ENCODE measurements at places on chromosomes 16 and 17. TPM values are rescaled to one million over a fixed set of nuclear protein-coding genes. Genes with fewer than 3 reads are reported as not detected.
A peak's percentile ranks its signal among the peaks of the same experiment; 100 is the strongest.

GRCh38 chr16:59973966-59974365 is 1239.8 kb upstream of the GOT2 start:
- DNase-seq = no peak
- no peak overlapping the region for H3K4me3 ChIP-seq
- no peaks in the 10 kb centered on the region for H3K4me1 ChIP-seq
- H3K36me3 ChIP-seq = no peaks in the 10 kb centered on the region

GRCh38 chr16:50643192-50643591 is 37.9 kb downstream of the SNX20 start:
- peaks cover 15% of the 10 kb centered on the region for H3K4me1 ChIP-seq
- no peak overlapping the region for H3K27ac ChIP-seq
- DNase-seq = no peak
- H3K27me3 ChIP-seq = no peaks in the 10 kb centered on the region
- no peak overlapping the region for H3K4me3 ChIP-seq

DNA sequence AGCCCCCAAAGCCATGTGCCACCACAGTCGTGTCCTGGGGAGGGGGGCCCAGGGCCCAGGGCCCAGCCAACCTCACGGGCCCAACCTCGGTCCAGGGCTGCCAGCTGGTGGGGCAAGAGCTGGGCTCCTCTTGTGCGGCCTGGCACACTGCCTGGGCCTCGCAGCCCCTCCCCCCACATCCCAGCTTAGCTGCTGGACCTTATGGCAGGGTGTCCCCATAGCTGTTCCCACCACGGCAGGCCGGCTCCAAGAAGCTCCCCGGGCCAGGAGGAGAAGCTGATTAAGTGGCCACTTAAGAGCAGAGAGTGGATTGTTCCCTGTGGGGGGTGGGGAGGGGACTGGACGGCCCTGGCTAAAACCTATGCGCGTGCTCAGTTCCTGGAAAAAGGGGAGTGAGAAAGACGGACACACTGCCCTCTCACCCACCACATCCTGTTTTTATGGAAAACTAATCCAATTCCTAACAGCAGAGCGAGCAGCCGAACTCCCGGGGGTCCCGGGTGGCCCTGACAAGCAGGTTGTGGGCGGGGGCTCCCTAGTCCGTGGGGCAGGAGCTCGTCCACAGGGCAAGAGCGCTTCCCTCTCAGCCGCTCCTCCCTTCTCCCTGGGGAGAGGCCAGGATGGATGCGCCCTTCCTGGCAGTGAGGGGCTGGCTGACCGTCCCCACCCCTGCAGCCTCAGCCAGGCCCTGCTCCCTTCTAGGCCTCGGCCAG is 16.8 kb downstream of the PIEZO1 start:
- H3K27ac ChIP-seq = no peak overlapping the region
- H3K36me3 ChIP-seq = peaks cover 4% of the 10 kb centered on the region
- no peak overlapping the region for H3K4me3 ChIP-seq
- peaks cover 50% of the 10 kb centered on the region for H3K4me1 ChIP-seq

The OTOA gene
- total RNA-seq = 0.11 TPM

GRCh38 chr17:19365499-19365817 is 2.9 kb upstream of the B9D1 start:
- H3K27me3 ChIP-seq = no peaks in the 10 kb centered on the region
- no peaks in the 10 kb centered on the region for H3K36me3 ChIP-seq
- DNase-seq = no peak

DNA sequence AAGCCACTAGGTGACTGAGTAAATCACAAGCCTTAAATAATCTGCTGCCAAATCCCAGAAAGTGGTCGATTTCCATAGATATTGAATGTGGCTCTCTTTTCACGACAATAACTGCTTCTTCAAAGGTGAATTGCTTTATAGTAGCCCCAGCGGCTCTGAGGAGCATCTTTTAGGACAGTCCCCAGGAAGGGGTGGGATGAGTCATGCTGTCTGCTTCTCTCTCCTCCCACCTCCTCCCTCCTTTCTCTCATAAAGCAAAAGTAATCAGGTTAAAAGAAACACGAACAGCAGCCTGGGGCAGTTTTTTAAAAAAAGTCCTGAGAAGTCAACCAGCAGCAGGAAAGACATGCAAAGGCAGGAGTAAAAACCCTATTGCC is 1.8 kb downstream of the KIAA0513 start:
- no peak for DNase-seq
- no peak overlapping the region for H3K27ac ChIP-seq
- no peaks in the 10 kb centered on the region for H3K36me3 ChIP-seq
- peaks cover 31% of the 10 kb centered on the region for H3K4me1 ChIP-seq

DNA sequence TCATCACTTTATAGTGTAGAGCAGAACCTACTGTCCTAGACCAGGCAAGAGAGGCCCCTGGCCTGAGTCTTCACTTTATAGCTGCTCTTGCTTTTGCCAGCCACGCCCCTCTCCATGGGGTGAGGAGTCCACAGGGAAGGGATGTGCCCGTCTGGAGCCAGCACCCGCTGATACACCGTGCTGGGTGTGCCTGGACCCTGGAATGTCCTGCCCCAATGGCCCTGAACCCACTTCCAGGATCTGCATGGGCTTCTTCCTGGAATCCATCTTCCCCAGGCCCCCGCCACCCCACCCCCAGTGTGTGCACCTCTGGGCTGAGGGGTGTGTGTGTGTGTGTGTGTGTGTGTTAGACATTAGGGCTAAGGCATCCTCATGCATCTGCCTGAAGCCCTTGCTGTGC is 44.9 kb downstream of the MEOX1 start:
- no peak overlapping the region for H3K27ac ChIP-seq
- no peak overlapping the region for H3K4me3 ChIP-seq
- H3K36me3 ChIP-seq = no peaks in the 10 kb centered on the region
- DNase-seq = no peak
- no peaks in the 10 kb centered on the region for H3K27me3 ChIP-seq
- H3K4me1 ChIP-seq = peaks cover 44% of the 10 kb centered on the region

The OSGIN1 gene
- total RNA-seq = 18.1 TPM

GRCh38 chr17:41542357-41542756 is 14.2 kb upstream of the KRT19 start:
- 0 out of 3 replicates have a peak, but pooled peaks cover 10% of the 10 kb centered on the region for H3K27me3 ChIP-seq
- H3K4me1 ChIP-seq = peaks cover 58% of the 10 kb centered on the region
- no peak overlapping the region for H3K4me3 ChIP-seq
- no peak overlapping the region for H3K27ac ChIP-seq
- no peaks in the 10 kb centered on the region for H3K36me3 ChIP-seq
- DNase-seq = no peak

GRCh38 chr17:2222901-2223616 is 80.5 kb downstream of the SMG6 start:
- H3K27ac ChIP-seq = no peak overlapping the region
- no peak for DNase-seq
- no peak overlapping the region for H3K4me3 ChIP-seq
- peaks cover 3% of the 10 kb centered on the region for H3K36me3 ChIP-seq

- no peak for DNase-seq
- H3K4me3 ChIP-seq = no peak overlapping the region
- H3K27me3 ChIP-seq = no peaks in the 10 kb centered on the region
- H3K27ac ChIP-seq = no peak overlapping the region
- no peaks in the 10 kb centered on the region for H3K36me3 ChIP-seq
- H3K4me1 ChIP-seq = peaks cover 54% of the 10 kb centered on the region
Measured at GRCh38 chr16:57528499-57529390, 7.6 kb downstream of the CCDC102A start.

DNA sequence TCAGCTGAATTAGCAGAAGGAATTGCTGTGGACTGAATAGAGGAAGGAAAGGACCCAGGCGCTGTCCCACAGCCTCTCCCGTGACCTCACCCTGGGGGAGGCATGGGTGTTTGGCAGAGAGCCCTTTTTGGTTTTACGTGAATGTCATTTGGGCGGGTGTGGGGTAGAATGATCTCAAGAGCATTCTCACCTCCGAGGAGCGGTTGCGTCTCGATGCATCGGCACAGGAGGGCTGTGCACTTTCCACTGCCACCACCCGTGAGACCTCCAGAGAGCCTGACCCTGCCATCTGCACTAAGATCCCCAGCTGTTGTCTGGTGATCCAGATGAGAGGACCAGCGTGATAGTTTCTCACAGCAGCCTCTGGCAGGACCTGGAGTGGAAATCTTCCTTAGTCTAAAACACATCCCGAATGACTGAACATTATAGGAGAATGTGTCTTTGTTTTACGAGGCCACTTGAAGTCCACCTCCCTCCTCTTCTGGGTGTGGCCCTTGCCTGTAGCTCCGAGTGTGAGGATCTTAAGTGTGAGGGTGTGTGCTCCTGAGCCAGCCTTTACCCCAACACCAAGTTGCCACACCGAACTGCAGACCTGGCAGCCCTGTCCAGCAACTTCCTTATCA is 29.3 kb downstream of the FOXK2 start:
- H3K27me3 ChIP-seq = no peaks in the 10 kb centered on the region
- H3K4me1 ChIP-seq = peaks cover 71% of the 10 kb centered on the region
- no peak for DNase-seq
- H3K36me3 ChIP-seq = peaks cover 6% of the 10 kb centered on the region
- H3K4me3 ChIP-seq = no peak overlapping the region

DNA sequence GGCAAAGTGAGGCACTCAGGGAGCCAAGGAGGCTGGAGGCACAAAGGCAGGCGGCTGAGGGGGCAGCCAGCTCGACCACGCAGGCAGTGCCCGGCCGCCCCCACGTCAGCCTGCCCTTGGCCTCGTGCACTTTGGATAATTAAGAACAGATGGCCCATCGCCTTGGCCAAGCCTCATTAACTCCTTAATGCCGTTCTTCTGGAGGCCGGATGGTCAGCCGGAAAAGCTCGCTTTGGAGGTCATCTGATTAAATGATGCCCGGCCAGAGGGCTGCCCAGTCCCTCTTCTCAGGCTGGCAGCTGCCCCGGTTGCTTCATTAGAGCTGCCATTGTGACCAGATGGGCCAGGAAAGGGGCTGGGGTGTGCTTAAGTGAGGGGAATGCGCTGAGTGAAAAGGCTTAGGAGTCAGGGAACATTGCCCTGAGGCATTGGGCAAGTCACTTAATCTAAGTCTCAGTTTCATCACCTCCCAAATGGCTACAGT is 364.0 kb downstream of the NPIPA8 start:
- no peak overlapping the region for H3K27ac ChIP-seq
- H3K36me3 ChIP-seq = no peaks in the 10 kb centered on the region
- 0 out of 3 replicates have a peak, but pooled peaks cover 4% of the 10 kb centered on the region for H3K27me3 ChIP-seq
- DNase-seq = no peak
- no peaks in the 10 kb centered on the region for H3K4me1 ChIP-seq

The AHSP gene
- not detected for total RNA-seq

- peak overlapping the region; percentile 91 for H3K27ac ChIP-seq
- H3K36me3 ChIP-seq = peaks cover 12% of the 10 kb centered on the region
- DNase-seq = no peak
- H3K27me3 ChIP-seq = no peaks in the 10 kb centered on the region
- peaks cover 65% of the 10 kb centered on the region for H3K4me1 ChIP-seq
Measured at GRCh38 chr16:2514333-2515179, 804 bp downstream of the ATP6V0C start.

DNA sequence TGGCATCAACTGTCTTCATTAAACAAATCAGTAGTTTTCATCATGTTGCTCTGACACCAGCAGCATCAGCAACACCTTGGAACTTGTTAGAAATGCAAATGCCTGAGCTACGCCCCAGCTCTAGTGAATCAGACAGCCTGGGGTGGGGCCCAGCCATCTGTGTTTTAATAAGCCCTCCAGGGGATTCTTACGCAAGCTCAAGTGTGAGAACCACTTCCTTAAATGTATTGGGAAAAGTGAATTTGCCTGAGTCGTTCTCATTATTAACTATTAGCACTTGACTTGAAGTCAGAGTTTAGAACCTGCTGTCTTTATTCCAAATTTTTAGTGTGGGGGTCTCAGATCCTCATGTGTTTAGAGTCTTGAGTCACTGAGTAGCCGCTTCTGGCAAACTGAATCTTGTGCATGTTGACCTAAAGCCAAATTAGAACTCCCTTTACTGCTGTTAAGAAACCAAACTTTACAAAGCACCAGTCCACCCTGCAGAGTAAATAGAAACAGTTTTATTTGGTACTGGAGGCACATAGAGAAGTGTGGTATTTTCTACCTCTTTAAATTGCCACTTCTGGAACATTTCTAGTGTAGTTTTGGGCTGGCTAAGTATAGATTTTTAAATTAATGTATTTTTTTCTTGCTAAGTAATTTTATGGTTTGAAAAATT is 137.4 kb upstream of the COX10 start:
- no peak overlapping the region for H3K4me3 ChIP-seq
- peaks cover 21% of the 10 kb centered on the region for H3K4me1 ChIP-seq
- no peak overlapping the region for H3K27ac ChIP-seq

DNA sequence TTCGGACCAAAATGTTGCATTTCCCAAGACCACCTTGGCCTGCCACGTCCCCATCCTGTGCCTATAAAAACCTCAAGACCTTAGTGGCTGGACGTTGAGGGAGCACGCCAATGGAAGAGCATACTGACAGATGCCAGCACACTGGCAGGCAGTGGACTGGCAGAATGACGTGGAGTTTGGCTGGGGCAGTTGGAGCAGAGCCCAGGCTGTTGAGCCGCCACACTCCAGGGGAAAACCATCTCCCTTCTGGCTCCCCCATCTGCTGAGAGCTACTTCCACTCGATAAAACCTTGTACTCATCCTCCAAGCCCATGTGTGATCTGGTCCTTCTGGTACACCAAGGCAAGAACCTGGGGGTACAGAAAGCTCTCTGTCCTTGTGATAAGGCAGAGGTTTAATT is 494.1 kb downstream of the CDH11 start:
- H3K4me1 ChIP-seq = no peaks in the 10 kb centered on the region
- H3K36me3 ChIP-seq = no peaks in the 10 kb centered on the region
- no peaks in the 10 kb centered on the region for H3K27me3 ChIP-seq
- no peak overlapping the region for H3K4me3 ChIP-seq

DNA sequence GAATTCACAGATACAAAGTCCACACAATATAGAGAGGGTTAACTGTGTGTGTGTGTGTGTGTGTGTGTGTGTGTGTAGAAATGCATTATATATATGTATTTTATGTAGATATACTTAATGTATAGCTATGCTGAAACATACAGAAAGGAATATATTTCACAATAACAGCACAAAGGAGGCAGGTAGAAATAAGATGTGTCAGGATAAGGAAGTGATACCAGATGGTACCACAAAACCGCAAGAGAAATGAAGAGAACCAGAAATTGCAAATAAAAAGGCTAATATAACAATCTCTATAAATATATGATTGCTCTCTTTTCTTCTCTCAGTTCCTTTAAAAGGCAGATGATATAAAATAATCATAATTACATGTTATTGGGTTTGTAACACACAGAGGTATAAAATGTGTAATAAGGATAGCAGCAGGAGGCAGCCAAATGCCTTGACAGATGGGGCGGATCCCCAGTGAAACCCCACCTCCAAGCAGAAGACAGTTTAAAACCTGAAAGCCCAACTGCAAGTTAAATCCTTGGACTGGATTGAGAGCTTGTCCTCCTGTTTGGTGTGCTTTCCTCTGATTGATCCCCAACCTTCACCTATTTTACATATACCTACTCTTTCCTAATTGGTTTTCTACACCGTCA is 365.4 kb upstream of the C16orf82 start:
- H3K36me3 ChIP-seq = no peaks in the 10 kb centered on the region
- no peak for DNase-seq
- no peaks in the 10 kb centered on the region for H3K27me3 ChIP-seq
- H3K27ac ChIP-seq = no peak overlapping the region
- no peaks in the 10 kb centered on the region for H3K4me1 ChIP-seq

DNA sequence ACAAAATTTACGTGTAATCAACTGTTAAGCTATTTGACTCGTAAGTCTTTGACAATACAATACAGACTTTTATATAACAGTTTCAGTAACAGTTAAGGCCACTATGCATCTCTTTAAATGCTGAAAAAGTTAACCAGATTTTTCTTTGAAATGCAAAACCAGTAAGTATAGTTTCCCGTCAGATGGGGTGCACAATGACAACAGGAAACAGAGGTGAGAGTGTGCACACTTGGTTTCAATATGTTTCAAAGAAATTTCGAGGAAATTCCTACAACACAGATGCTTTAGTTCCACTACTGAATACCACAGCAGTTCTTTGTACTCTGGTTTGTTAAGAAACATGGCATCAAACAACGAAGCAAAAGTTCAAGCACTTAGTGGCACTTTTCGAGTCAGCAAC is 48.4 kb downstream of the RNF157 start:
- H3K27ac ChIP-seq = no peak overlapping the region
- H3K4me3 ChIP-seq = no peak overlapping the region
- no peak for DNase-seq

The CPHXL2 gene
- total RNA-seq = not detected

The UTS2R gene
- total RNA-seq = 0.13 TPM

The KRT33A gene
- total RNA-seq = not detected

All from HepG2 (cell line).